ENCODE measurements at places on chromosomes 6 and 20.

DNA sequence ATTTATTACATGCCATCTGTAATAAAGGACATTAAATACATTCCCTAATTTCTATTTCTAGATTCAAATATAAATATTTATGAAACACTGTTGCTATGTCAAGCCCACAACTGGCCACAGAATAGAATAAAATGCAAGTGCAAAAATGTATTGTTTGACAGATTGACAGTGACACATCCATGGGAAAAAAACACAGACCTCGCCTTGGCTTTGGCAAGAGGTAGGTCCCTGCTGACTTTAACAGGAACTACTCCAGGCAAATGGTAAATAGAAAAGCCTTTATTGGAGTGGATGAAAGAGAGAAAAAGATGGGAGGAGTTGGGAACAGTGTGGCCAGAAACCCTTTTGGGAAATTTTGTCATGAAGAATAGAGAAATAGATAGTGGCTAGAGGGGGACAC, 622.9 kb downstream of the UTRN start:
- no peak for DNase-seq

DNA sequence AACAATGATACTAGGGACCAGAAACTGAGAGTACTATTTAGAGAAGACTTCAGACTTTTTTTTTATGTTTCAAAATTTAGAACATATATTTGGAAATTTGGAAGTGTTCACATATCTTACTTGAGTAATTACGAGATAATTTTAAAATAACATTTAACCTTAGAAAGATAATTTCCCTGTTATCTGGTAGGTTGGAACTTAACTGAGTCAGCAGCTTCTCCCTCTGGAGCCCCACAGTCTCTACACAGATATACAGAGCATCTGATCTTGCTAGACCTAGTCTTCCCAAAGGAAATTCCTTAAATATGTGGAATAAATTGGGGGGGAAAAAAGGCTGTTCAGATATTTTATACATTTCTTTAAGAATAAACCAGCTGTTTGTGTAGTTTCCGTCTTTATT, 48.6 kb downstream of the TSPYL4 start:
- DNase-seq: no peak

GRCh38 chr6:15368873-15369272, 123.0 kb downstream of the JARID2 start:
- DNase-seq: no peak

DNA sequence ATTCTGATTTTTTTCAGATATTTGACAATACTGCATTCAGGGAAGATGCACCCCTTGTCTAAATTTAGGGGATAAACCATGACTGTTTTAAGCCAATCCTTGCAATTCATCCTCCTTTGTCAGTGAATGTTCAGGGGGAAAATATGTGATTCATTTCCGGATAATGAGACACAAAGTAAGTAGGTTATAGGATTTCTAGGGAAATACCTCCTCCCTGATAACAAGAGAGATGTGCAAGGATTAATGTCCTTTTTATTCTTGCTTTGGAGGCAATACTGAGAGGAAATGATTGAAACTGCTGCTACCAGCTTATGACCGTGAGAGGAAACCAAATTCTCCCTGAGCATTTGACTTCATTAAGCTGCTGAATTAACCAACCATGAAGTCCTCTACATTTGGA, 161.3 kb upstream of the EYA4 start:
- DNase-seq: no peak

DNA sequence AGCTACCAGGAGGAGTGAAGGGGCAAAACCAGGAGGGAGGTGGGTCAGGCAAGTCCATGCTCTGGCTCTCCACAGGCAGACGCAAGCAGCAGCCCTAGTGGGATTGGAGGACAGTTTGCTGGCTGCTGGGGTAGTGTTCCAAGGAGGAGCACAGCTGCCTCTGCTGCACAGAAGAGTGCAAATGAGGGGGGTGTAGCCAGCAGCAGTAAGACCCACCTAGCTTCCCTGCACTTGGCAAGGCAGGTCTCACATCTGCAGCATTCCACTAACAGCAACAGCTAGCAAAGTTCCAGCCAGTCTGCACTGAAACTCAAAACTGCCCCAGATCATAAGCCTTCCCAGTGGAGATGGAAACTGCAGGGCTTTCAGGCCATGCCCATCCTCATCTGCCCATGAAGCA, 405.0 kb downstream of the UTRN start:
- DNase-seq: no peak
